ENCODE measurements at places on chromosomes 12 and 14. TPM values are rescaled to one million over a fixed set of nuclear protein-coding genes. Genes with fewer than 3 reads are reported as not detected.

DNA sequence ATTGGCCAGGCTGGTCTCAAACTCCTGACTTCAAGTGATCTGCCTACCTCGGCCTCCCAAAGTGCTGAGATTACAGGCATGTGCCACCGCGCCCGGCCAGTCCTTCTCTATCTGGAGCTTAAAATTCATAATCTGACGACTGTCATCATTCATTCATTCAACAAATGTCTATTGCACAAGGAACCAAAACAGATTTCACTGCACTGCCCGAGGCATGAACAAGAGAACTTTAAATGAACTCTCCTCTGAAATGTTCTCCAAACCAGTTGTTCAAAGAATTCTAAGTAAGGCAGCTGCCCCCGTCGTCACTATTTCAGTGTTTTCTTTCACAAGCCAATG lies 44.8 kb upstream of the METAP2 start:
- DNase-seq: no peak

DNA sequence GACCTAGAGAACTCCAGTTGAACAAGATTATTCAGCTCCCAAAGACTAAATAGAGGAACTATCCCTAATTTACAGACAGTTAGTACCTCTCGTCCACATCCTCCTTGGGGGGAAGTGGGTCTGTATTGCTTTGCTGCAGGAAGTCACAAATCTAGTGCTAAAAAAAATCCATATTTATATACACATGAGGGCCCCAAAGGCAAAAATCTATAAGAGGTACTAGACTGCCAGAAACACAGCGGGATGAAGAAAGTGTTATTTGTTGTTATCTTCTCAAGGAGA lies 190.1 kb downstream of the TTC8 start:
- DNase-seq: no peak

Gene RTN1
- not detected for total RNA-seq

DNA sequence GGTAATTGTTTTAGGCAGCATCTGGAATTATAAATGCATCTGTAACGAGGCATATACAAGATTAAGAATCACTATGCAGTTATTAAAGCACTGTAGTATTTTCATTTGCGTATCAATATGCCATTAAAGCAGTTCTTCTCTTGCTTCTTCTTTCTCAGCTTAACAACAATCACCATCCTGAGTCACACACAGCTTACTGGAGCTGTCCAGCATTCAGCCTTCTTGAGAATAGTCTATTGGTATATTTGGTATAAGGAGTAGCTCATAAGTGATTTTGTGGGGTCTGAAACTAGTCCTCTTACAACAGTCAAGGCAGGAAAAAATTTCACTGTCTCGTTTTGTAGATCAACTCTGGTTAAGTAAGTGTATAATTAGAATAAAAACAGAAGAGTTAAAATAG lies 523.0 kb upstream of the FOXG1 start:
- no peak for DNase-seq

- DNase-seq: no peak
These were observed at the start of gene WIF1 for GRCh38 chr12:65121049-65121955. Gene WIF1 (minus strand): TSS chr12:65121305. CDS start chr12:65121191, 114 bp downstream.

DNA sequence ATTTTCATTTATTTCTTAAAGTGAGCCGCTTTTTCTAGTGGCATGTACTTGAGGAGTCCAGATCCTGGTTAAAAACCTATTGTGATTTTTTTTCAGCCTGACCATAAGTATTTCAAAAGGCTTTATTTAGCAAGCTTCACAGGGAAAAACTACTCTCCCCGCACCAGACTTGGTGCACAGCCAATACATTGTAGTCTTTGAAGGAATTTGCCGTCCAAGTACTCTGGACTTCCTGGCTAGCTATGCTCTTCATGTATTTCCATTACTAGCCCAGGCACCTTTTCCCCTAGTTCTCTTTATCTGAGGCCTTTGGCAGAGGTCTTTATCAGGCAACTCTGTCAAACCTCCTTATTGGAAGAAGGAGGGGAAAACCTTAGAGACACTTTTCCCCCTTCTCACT lies 234.7 kb downstream of the CCDC91 start:
- DNase-seq: peak; percentile 81

DNA sequence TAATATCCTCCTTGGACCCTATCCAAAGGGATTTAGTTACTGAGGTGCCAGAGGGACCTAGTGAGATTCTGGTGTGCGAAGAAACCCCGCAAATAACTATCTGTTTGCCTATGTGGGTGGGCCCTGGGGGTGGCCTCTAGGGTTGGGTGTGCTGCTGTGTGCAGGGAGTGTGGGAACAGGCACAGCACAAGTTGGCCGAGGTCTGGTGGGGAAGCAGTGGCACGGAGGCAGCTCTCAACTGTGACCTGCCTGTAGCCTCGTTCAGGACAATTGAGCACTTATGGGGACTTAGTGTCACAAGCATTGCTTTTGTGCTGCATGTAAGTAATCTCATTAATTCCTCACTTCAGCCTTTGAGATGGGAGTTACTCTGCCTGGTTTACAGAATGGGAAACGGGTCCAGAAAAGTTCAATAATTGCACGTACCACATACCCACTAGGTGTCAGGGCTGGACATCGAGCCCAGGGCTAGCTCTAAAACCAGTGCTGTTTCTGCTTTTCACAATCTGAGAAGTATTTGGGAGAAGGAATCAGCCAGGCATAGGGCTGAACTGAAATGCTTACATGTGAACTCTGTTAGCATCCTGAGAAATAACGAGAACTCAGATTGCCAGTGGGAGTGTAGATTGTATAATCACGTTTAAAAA lies 58.8 kb downstream of the TECPR2 start:
- DNase-seq: no peak

- DNase-seq: peak; percentile 87
These were observed 25.0 kb downstream of the GPRC5A start for GRCh38 chr12:12916135-12916944.

Gene P2RX7
- not detected for total RNA-seq

GRCh38 chr12:63937378-63938316 lies 93.1 kb downstream of the SRGAP1 start:
- no peak for DNase-seq

Gene NGB
- total RNA-seq: not detected

DNA sequence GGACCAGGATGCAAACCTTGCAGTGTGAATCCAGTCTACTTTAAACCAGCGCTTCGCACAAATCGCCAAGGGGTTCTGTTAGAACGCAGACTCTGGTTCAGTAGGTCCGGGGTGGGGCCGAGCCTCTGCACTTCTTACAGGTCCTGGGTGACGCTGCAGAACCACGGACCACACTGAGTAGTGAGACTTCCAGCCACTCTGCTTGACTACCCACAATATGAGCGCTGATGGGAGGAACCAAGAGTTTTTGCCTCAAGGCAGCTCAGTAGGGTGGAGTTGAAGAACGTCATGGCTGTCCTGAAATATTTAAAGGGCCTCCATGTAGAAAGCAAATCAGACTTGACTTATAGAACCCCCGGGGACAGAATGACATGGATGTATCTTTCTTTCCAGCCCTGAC lies 138.0 kb upstream of the CRY1 start:
- DNase-seq: no peak
